ENCODE measurements at places on chromosomes 12 and 14.

DNA sequence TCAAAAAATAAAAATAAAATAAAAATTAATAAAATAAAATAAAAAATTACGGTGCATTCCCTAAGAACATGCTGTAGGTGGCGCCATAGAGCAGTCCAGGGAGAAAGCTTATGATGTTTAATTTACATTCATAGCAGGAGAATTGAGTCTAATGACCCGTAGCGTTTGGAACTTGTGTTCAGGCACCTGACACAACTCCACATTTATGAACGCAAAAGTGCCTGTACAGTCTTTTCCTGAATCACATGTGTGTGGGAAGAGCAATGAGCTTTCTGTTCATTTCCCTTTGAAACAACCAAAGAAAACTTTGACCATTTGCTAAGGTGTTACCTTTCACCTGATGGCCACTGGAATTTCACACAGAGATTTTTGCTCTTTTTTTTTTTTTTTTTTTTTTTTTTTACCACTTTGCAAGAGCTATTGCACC lies 60.6 kb upstream of the KCNA1 start:
- DNase-seq, result no peak

DNA sequence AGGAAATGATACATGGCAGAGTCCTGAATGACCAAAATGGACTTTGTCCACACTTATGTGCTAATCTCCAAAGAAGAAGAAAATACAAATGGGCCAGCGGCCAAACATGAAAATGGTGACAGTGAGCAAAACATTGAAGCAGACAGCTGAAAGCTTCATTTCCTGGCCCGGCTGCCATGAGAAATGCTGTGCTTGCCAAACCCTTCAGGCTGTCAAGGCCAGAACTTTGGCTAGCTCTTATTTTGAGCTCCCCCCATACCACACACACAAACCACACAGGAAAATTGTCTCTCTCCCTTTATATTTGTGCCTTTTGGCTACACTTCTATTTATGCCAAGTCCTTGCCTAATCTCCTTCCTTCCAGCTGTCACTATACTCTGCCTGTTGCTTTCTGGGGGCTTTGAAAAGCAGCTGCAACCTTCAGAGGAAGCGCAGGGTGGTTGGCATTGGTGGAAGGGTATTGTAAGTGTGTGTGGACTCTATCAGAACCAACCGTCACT lies 323.8 kb downstream of the RAD51B start:
- peak; percentile 88 for DNase-seq

- DNase-seq, result no peak
These were observed 82.7 kb downstream of the PPP2R5C start for GRCh38 chr14:101844219-101844618.

GRCh38 chr14:91185721-91186120 lies 58.8 kb downstream of the GPR68 start:
- DNase-seq, result peak; percentile 19

GRCh38 chr12:85348779-85349178 lies 68.8 kb downstream of the ALX1 start:
- DNase-seq, result no peak

DNA sequence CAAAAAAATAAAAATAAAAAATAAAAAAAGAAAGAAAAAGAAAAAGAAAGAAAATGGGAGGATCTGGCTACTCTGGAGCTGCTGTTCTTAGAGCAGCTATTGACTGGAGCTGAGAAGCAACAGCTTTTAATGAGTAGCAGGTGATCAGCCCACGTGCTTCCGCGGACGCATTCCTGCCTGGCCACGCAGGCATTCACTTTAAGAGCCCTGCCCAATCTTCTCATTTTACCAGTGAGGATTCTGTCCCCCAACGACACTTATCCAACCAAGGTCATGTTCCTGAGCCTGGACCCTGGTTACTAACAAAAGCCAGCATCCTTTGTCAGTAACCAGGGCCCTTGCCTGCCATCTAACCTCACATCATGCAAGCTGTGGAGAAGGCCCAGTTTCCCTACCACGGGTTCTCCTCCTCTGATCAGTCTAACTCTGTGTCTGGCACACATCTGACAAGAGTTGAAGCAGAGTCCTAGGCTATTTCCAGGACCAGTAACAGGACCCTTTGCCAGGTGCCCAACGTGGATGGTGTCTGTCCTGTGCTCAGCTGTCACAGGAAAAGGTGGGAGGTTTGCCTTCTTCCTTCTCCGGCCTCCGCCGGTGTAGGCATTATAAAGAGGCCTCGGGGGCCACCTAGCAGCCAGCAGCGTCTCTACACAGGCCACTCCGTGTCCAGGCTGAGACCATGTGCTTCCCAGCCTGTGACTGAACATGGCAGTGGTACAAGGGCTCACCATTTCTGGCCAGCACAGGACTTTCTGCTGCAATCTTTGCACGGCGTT lies 60.9 kb upstream of the GPATCH2L start:
- DNase-seq, result no peak
